ENCODE measurements at places on chromosomes 13 and 19. TPM values are rescaled to one million over a fixed set of nuclear protein-coding genes. Genes with fewer than 3 reads are reported as not detected.

FGF22 gene
- not detected for total RNA-seq

CHST8 gene
- total RNA-seq: 0.27 TPM

CYP2F1 gene
- total RNA-seq: not detected

IFNL1 gene
- total RNA-seq: not detected

F2RL3 gene
- 0.27 TPM for total RNA-seq

DNA sequence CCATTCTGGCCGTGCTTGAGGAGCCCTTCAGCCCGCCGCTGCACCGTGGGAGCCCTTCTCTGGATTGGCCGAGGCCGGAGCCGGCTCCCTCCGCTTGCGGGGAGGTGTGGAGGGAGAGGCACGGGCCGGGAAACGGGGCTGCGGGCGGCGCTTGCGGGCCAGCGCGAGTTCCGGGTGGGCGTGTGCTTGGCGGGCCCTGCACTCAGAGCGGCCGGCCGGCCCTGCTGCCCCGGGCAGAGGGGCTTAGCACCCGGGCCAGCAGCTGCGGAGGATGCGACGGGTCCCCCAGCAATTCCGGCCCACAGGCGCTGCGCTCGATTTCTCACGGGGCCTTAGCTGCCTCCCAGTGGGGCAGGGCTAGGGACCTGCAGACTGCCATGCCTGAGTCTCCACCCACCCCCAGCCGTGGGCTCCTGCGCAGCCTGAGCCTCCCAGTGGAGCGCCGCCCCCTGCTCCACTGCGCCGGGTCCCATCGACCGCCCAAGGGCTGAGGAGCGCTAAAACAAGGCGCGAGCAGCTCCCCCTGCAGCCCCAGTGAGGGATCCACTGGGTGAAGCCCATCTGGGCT, 76.5 kb downstream of the PCDH20 start:
- peak; percentile 49 for DNase-seq

DNA sequence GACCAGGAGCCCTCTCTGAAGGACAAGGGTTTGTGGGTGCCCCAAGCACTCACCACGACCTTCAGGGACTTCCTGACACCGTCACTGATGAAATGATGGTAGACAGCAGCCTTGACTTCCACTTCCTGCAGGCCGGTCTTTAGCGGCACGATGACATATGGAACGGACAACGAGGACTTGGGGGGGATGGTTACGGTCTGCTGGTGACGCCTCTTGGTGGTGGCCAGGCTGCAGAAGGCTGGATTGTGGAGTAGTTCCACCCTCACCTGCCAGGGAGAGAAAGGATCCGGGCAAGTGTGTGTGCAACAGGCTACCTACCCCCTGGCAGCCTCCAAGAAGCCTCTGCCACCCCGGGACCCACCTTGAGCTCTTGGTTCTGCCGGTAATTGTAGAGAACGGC, 23.2 kb downstream of the C3 start:
- no peak for DNase-seq

DNA sequence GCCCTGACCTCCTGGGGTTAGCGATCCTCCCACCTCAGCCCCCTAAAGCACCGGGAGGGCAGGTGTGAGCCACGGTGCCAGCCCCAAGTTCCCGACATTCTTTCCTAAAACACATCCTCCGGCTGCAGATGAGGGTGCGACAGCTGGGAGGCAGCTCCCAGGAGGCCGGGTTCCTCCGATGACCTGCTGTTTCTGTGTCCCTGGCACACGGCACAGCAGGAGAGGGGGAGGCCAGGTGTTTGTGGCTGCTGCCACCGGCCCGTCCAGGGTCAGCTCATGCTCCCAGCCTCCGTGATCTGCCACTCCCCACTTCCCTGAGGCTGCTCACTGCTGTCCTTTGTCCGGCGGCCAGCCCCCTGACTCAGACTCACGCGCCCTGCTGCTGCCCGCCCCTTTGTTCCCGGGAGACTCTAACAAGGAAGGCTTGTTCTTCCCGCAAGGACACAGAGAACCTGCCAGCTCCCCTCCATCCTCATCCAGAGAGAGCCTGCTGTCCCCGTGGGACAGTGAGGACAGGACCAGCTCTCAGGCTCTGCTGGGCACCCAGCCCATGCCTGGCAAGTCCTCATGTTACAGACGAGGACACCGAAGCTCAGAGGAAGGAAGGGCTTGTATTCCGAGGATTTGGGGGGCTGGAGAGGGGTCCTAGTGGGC, 10.6 kb upstream of the MADCAM1 start:
- DNase-seq: no peak

DNA sequence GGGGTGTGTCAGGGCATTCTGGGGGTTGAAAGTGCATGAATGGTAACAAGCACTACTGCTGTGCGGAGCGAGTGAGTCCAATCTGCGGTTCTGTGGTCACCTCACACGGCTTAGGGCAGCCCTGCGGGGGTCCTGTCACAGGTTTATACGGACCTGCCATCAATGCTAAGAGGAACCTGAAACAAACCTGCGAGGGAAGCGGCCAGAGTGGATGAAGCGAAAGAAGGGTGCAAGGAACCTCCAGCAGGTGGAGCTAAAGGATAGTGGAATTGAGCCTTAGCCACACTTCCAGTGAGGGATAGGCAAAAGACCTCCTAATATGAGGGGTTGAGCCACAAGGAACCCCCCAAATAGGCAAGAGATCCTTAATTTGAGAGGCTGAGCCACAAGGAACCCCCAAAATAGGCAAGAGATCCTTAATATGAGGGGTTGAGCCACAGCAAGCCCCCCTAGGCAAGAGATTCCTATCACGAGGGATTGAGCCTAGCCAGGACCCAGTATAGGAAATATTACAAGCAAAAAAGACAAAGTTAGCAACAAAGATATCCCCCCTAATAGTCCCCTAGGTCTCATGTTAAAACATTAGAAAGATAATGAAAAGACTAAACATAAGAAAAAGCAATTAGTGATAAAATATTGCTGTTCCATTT, 6.3 kb upstream of the ZNF69 start:
- no peak for DNase-seq

GRCh38 chr13:114027826-114028225, 54.0 kb upstream of the C13orf46 start:
- DNase-seq: peak; percentile 64

DNA sequence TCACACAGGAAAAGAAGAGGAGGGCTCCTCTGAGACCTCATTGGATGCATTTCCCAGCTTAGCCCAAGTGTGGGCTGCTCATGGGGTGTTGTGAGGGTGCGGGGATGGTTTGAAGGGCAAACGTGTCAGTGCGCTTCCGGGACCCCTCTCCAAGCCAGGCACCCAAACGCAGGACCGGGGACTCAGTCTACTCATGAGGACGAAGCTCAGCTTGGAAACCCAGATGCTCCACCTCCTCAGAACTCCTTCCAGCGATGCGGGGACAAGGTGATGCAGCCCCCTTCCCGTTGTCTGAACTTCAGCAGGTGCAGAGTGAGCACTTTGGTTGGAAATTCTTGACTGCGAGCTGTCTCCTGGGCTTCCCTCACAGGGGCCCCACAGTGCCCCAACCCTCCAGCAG, 33.1 kb upstream of the MTIF3 start:
- DNase-seq: no peak
